ENCODE measurements at places on chromosomes 5 and 9. TPM values are rescaled to one million over a fixed set of nuclear protein-coding genes. Genes with fewer than 3 reads are reported as not detected.

DNA sequence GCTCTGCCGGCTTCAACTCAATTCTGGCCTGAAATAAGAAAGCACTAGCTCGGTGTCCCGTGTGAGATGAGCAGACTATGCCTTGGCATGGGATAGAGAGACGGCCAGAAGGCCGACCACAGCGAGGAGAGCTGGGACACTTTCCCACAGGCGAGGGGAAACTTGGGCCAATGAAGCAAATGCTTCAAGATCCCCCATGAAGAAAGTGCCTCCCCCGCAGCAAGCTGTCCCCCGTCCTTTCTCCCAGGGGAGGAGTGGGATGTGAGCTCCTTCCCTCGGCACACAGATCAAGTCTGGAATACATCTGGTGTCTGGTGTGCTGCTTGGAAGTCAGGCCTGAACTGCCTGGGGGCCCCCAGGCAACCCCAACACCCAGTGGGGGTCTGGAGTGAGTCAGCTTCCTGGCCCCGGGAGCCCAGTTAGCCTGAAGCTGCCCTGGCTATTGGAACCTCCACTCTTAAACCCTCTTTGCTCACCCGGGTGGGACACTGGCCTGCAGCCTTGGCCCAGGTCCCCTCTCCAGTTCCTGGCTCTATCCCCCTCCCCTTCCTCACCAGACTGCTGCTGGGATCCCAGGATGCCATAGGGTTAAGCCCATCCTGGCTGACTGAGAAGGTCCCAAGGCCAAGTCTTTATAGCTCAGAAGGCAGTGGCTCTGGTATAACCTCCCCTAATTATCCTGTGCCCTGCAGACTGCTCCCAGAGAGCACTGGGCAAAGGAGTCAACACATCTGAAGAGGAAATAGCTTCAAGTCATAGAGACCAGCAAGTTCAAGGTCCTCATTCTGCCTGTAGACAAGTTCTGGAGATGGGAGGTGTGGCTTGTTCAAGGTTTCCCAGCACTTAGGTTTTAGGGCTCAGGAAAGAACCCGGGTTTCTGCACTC lies 205.3 kb downstream of the TTLL11 start:
- no peak for DNase-seq

DNA sequence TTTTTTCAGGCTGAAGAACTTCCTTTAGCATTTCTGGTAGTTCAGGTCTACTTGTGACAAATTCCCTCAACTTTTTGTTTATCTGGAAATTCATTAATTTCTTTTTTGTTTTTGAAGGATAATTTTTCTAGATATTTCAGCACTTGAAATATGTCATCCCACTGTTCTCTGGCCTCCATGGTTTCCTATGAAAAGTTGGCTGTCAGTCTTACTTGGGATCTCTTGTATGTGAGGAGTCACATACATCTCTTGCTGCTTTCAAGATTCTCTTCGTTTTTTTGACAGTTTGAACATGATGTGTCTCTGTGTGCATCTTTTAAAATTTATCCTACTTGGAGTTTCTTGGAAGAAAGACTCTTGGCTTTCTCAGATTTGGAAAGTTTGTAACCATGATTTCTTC lies 79.5 kb downstream of the RIC1 start:
- no peak for DNase-seq

- no peak for DNase-seq
Measured at GRCh38 chr9:85600675-85601263, 141.0 kb downstream of the AGTPBP1 start.

GRCh38 chr5:72662305-72662704 lies 154.2 kb upstream of the TNPO1 start:
- no peak for DNase-seq

GRCh38 chr9:137989999-137990715 lies 112.6 kb downstream of the CACNA1B start:
- DNase-seq: no peak

- DNase-seq: no peak
Measured at GRCh38 chr5:127112347-127112864, 39.1 kb upstream of the C5orf63 start.

GRCh38 chr5:458547-459353 lies 15.8 kb downstream of the EXOC3 start:
- DNase-seq: no peak

DNA sequence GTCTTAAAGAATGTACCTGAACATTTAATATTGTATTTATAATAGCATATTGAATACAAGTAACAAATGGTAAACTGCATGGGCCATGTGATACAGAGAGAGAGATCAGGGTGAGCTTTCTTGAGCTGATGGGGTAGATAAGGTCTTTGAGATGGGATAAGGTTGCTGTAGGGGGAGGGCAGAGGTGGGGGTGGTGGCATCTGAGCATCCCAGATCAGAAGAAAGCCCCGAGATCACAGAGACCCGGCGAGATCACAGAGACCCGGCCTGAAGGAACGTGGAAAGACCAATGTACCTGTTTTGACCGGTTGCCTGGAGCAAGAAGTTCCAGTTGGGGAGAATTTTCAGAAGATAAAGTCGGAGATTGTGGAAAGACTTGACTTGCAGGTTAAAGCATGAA lies 6.6 kb downstream of the SMARCA2 start:
- no peak for DNase-seq

- DNase-seq: no peak
Measured at GRCh38 chr5:76600716-76601115, 22.5 kb downstream of the F2RL2 start.

DNA sequence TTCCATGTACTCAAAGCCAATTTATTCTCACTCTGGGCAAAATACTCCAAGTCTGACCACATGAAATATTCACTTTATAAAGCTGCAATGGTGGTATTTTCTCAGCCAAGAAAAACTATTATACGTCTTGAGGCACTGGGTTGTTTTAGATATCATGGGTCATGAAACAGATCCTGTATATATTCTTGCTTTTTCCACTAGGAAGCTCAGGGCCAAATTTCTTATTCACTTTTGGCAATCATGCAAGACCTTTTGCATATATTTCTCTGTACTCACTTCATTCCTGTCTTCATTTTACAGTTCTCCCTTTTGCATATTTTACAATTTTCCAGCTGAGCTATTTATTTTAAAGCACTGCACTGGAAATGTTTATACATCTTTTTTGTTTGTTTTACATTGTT lies 49.8 kb downstream of the GABBR2 start:
- no peak for DNase-seq

DNA sequence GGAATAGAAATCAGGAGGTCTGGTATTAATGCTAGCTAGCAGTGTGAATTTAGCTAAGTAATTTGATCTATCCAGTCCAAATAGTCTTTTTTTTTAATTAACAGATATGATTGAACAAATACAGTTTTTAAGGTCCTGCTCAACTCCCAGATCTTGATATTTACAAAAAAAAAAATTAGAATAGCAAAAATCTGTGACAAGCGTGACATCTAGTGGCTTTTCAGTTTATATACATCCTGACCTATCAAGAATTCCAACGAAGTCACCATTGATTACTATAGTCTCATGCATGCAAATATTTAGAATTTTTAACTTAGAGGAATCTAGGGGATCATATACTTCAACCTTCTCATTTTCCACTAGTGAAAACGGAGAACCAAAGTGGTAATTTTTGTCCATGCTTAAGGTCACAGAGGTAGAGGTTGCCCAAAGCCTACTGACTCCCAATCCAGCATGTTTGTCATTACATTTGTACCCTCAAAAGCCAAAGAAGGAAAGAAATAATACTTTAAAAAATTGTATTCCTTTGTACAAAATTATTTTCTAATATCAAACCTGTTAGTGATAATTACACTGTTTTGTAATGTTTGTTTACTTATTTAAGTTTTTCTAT lies 17.6 kb upstream of the TARS1 start:
- peak; percentile 19 for DNase-seq

- DNase-seq: no peak
Measured at GRCh38 chr5:90099099-90099498, 310.5 kb downstream of the CETN3 start.

GRCh38 chr5:116358911-116359418 lies 215.7 kb downstream of the SEMA6A start:
- DNase-seq: no peak

GRCh38 chr9:134205672-134206310 lies 41.4 kb upstream of the RNU6ATAC start:
- no peak for DNase-seq

GRCh38 chr9:99405359-99405758 lies 183.3 kb downstream of the SEC61B start:
- DNase-seq: no peak

DNA sequence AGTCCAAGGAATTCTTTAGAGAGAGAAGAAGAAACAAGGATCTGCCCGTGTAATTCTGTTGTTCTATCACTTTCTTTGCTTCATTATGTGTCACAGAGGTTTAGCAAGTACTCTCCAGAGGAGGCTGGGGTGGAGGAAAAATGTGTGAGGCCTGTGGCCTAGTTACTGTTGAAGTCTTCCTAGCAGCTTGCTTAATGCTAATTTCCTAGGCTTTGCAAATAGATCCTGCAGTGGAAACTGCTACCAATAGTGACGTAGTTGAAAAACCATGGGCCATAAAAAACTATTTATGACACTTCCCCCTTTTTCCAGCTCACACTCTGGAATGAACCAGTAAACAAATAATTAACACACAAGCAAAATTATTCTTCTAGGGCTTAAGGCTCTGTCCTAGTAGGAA lies 27.0 kb upstream of the C9orf72 start:
- no peak for DNase-seq

DNA sequence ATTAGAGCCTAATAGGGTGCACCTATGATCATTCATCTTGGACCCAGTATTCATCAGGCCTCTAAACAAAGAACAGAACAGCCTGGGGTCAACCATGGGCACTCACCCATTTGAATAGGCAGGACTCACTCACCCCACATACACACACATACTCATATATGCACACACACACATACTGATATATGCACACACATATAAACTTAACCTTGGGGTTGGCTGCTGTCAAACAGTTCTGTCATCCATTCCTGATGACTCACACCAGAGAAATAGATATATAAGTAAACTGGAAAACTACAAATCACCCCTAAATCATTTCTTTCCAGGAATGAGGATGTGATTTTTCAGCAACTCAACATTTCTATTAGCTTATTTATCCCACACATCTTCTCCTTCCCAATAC lies 51.3 kb downstream of the ARL15 start:
- no peak for DNase-seq

DNA sequence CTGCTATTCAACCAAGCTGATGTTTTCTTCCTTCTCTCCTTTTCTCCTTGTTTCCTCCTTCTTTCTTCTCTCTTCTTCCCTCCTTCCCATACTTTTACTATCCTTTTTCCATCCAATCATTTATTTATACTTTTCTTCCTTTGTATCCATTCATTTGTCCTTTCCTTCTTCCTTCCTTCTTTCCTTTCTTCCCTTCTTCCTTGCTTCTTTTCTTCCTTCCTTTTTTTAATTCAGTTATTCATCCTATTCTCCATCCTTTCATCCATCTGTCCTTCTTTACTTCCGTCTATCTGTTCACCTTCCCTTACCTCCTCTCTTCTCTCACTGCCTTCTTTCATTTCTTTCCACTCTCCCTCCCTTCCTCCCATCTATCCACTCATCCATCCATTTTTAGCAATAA lies 24.0 kb upstream of the PPARGC1B start:
- no peak for DNase-seq

The ACOT12 gene
- not detected for total RNA-seq

The PRSS3 gene
- total RNA-seq: not detected

The GLRA1 gene
- total RNA-seq: not detected

The GKAP1 gene
- 6.8 TPM for total RNA-seq

The NUTM2G gene
- not detected for total RNA-seq

The SEMA5A gene
- total RNA-seq: 4.7 TPM

The SLC25A2 gene
- not detected for total RNA-seq

The CCDC180 gene
- total RNA-seq: 1.9 TPM
